ENCODE measurements at places on chromosomes 1 and 21.

DNA sequence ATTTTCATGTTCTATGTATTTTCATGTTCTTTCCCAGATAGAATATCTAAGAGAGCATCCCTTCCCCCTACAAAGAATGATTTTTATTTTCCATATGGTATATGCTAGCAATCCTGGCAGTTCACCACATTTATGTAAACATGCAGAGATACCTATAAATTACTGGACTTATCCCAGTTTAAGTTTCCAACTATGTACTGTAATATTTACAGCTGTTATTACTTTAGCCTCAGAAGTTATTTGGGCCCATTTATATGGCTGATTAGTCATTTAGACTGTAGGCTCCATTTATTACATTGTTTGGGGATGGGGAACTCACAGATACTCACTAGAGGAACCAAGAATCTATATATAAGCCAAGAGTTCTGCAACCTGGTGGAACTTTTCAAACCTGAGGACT lies 84.8 kb upstream of the WARS2 start:
- DNase-seq, result no peak

GRCh38 chr1:236830560-236830959 lies 35.5 kb downstream of the MTR start:
- DNase-seq, result no peak

- no peak for DNase-seq
Observed at GRCh38 chr1:117814856-117815797, 114.3 kb downstream of the GDAP2 start.

- DNase-seq, result no peak
Observed at GRCh38 chr1:159869607-159870006, 7.2 kb upstream of the VSIG8 start.

GRCh38 chr1:22137004-22137720 lies 5.7 kb downstream of the WNT4 start:
- DNase-seq, result no peak

DNA sequence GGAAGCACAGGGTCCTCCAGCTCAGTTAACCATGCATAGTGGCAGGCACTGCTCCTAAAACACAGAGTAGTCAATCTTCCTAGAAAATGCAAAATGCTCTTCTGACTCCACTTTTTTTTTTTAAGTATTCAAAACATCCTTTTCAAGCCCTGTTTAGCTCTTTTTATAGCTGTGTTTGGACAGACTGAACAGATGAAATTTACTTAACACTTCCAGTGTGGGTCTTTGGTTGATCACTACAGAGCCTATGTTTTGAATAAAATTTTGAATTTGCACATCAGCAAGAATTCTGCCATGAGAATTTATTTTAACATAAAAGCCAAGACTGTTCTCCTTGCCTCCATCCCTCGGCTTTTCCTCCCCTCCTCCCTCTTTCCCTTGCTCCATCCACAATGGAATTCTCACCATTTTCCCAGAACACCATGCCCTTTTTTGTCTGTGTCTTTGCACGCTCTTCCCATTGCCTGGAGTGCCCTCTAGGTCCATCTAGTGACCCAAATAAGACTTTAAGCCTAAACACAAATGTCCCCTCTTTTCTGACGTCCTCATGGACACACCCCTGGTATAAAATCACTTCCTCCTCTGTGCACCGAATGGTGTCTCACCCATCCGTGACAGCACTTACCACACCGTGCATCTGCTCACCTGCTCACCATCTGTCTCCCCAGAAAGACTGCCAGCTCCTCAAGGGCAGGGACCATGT lies 24.0 kb upstream of the CPT2 start:
- DNase-seq, result no peak

GRCh38 chr21:42655796-42656770 lies 2.7 kb downstream of the PDE9A start:
- DNase-seq, result no peak

DNA sequence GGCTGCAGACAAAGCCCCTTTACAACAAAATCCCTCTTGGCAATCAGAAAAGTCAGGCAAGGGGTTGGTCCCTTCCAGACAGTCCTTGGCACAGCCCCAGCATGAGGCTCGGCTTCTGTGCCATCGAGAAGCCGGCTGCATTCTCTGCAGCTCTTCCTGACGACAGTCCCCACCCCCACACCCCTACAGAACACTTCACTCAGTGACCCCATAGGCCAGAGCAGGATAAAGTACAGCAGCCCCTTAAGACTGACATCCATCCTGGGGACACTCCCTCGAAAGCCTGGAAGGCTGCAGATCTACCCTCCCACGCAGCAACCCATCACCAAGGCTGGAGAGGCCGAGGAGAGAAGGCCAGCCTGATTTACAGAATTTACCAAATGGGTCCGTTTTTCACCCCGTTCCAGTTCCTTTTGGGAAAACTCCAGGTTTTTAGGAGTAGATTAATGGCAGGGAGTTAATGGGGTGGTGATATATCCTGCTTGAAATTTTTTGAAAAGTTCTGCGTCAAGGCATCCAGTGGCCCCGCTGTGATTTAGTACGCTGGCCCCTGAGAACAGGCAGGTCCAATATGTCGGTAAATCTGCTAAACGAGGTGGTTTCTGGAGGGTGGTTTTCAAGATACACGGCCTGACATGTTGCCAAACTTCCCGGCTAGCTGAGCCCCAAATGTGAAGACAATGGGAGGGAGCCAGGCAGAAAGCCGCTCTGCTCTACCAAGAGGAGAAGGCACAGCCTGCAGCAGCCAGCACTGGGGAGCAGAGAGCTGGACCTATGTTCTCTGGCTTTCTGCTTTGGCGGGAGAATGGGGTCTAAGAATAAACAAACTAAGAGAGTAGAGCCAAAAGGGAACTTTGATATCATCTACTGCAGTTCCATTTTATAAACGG lies 81.7 kb downstream of the SSBP3 start:
- no peak for DNase-seq

- no peak for DNase-seq
Observed at GRCh38 chr1:183039330-183039729, 16.1 kb downstream of the LAMC1 start.

GRCh38 chr1:56502700-56503245 lies 76.6 kb downstream of the PLPP3 start:
- no peak for DNase-seq

DNA sequence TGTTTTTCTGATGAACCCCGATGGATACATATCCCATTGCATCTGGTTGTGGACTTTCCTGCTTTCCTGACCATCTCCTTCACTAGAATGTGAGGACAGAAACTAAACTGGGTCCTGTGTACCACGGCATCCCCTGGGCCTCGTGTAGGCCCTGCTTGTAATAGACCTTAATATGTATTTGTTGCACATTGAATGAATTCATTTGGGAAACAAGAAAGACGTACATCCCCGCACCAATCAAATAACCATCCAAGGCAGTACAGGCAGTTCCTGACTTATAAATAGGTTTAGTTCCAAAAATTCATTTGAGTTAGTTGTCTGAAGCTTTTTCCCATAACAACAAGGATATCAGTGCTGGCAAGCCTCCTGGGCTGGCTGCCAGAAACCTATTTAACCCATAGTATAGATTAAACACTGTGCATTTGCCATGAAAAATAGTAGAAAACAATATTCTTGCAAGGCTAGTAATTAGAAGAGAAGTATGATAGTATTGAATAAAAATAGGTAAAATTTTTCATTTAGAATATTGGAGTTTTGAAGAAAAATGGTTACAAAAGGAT lies 81.8 kb upstream of the CD34 start:
- no peak for DNase-seq

DNA sequence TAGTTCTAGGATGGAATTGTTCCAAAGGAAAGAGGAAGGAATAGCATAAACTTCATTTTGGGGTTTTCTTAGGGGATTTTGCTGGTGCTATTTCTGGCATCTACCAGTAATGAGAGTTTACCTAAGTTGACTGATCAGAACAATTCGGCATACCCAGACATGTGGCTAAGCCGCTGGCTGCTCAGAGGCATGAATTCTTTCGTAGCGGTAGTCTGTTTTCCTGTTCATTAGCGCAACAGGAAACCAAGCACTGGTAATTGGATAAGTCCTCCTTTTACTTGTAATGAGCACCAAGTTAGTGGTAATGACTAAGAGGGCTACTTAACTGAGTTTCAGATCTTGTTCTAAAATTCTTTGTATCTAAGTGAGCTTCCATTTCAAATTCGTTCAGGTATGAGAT lies 38.6 kb downstream of the C21orf91 start:
- DNase-seq, result peak; percentile 44

DNA sequence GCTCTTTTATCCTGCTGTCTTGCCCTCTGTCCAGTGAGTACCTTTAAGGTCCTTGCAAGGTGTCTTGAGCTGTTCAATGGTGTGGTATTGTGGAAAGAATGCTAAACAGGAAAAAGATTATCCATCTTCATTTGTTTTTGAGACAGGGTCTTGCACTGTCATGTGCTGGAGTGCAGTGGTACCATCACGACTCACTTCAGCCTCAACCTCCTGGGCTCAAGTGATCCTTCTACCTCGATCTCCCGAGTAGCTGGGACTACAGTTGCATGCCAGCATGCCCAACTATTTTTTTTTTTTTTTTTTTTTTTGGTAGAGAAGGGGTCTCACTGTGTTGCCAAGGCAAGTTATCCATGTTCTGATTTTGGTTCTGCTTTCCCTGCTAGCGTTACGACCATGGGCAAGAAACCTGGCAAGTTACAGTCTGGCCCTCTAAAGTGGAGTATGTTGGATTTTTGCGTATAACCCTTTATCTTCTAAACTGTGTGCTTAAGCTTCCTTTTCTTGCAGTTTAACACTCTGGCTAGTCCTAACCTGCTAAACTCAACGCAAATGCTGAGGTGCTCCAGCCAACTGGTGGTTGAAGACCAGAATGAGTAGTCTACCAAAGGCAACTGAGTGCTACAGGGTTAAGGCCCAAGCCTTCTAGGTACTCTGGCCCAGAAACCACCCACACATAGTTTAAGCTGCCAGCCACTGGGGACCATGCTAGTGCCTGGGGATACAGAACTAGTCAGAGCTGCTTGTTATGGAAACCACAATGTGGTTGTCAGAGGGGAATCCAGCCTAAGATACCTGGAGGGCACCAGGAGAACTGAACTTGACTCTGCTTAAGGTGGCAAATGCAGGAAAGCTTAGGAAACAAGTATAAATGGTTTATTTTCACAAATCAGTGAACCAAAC lies 7.9 kb downstream of the RPL11 start:
- DNase-seq, result peak; percentile 48

DNA sequence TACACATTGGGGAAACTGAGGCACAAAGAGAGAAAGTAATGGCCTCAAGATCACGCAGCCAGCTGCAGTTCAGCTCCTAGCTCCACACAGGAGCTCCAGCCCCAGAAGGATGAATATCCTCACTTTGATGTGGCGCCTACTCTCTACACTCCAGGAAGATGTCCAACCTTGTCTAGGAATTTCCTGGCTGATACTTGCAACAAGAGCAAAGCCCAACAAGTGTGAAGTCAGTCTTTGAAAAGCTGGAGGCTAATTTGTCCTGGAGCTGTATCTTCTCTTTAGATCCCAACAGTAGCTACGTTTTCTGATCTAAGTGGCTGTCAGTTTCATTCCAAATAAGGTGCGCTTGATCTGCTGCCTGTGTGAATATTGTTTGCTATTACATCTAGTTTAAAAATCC lies 344.9 kb downstream of the PTPRU start:
- DNase-seq, result no peak

- DNase-seq, result no peak
Observed at GRCh38 chr1:228798548-228798947, 63.3 kb downstream of the RHOU start.

DNA sequence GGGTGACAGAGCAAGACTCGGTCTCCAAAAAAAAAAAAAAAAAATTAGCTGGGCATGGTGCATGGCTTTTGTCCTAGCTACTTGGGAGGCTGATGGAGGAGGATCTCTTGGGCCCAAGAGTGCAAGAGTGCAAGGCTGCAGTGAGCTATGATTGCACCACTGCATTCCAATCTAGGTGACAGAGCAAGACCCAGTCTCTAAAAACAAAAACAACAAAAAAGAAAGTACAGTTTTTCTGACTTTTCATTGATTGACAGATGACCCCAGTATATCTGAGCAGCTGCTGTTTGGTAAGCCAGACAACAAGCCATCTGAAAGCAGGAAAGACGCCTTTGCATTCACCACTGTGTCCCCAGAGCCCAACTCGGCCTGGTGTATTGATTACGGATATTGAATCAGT lies 10.9 kb upstream of the DPT start:
- DNase-seq, result no peak

- DNase-seq, result no peak
Observed at GRCh38 chr1:41894808-41895483, 23.8 kb downstream of the HIVEP3 start.

GRCh38 chr1:62285984-62286785 lies 33.0 kb downstream of the KANK4 start:
- DNase-seq, result no peak

DNA sequence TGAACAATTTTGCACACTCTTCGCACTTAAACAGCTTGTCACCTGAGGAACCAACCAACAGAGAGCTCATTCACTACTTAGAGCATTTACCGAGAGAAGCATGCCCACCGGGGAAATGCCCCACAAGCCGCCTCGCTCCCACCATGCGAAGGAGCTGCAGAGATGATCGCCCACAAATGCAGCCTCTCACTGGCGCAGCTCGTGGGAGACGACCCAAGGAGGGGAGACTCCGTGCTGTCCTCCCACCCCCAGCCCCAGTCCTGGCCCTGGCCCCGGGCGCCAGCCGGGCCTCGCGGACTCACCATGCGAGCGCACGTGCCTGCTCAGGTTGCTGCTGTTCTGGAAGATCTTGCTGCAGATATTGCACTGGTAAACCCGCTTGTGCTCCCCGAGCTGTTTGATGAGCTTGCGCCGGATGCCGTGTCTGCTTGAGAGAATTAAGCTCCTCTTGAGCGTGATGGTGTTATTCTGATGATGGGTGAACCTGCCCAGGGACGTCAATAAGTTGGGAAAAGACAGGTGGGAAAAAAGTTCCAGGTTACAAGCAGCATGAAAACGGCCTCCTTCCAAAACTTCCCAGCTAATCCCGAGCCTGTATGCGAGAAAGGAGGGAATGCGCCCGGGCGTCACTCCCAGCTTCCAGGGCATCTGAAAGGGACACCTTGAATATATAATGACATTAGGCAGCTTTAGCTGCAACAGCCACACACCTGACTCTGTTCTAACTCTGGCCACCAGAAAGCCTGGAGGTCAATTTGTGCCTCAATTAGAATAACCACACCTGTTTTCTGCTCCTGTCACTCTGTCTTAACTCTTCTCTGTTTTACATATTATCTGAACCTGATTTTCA lies 42.8 kb downstream of the PRDM15 start:
- no peak for DNase-seq
